ENCODE measurements at places on chromosomes 5 and 9. TPM values are rescaled to one million over a fixed set of nuclear protein-coding genes. Genes with fewer than 3 reads are reported as not detected.

The FOXD4L4 gene
- total RNA-seq, result 0.43 TPM

The PDE8B gene
- total RNA-seq, result 4.1 TPM

The PIP5KL1 gene
- total RNA-seq, result not detected

The IFNA2 gene
- total RNA-seq, result not detected

The IFNA21 gene
- total RNA-seq, result not detected

The SNX24 gene
- 7.7 TPM for total RNA-seq

DNA sequence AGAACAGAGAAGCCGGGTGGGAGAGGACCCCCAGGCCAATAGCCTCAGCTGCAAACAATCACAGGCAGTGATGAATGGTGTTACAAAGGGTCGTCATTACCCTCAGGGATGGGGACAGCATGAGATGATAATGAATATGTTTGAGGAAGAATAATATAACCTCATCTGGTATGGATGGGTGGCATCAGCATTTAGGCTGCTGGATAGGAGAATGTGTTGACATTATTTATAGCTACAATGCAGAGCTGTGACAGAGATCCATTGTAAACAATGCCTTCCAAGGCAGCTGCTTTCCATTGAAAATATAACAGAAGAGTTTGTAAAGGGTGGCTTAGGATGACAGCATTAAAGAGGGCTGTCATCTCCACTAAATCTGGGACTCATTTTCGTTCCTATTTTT lies 365.5 kb downstream of the KCNN2 start:
- DNase-seq, result no peak

GRCh38 chr9:97548379-97548778 lies 46.9 kb downstream of the TMOD1 start:
- DNase-seq, result no peak

DNA sequence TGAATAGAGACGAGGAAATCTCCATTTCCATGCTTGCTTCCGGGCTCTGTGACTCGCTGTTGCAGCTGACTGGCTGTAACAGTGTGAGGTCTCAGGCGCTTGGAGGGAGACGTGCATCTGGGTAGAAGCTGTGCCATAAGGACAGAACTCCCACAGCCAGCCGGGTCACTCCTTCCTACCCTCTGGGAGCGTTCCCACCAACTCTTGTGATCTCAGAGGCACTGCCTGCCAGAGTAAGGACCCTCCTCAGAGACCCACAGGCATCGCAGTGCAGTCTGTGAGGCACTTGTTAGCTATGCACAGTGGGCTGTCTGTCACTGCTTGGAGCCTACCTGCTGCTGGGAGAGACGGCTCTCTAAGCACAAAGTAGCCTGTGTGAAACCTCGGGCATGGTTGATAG lies 203.4 kb upstream of the SEMA6A start:
- DNase-seq, result no peak

DNA sequence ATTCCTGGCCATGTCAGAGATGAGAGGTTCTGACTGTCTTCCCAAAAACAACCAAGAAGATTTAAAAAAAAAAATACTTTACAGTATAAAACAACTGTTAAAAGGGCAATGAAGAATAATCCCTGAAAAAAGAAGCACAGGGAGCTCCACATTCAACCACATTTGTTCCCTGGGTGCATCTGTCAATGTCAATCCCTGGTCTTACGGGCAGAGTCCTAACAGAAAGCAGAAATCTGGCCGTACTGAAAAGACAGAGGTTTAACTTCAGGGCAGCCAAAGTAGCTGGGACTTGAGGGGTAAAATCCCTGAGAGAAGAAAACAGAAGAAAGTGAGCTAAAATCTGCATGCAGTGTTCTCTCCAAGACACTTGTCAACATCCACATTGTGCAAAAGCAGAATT lies 76.6 kb downstream of the RICTOR start:
- no peak for DNase-seq

GRCh38 chr9:122370303-122370702 lies 521 bp upstream of the PTGS1 start:
- DNase-seq, result no peak

DNA sequence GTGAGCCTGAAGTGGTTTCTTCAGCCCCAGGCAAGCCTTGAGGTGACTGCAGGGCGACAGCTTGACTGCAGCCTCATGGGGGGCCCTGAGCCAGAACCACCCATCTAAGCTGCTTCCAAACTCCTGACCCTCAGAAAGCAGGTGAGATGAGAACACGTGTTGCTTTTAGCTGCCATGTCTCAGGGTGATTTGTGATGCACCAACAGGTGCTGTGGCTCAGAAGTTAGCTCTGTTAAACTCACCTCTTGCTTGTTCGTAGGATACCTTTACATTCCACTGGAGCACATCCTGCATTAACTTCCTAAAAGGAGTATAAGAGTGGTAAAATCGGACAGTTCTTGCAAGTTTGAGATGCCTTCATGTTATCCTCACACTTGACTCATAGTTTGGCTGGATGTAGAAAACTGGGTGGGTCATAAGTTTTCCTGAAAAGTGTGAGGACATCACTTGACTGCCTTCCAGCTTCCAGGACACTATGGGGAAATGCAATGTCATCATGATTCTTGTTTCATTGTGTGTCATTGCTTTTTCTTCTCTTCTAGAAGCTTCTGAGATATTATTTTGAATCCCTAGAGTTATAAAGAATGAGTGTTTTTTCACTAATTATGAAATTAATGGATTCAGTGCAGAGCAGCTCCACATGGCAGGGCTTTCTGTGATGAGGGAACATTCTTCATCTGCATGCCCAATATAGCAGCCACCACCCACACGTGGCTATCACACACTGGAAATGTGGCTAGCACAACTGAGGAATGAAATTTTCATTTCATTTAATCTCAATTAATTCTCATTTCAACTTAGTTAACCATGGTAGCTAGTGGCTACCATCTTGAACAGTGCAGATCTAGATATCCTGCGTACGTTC lies 92.3 kb downstream of the HSD17B3 start:
- DNase-seq, result no peak

Data from right lobe of liver (tissue), 6 donors.